ENCODE measurements at places on chromosomes 4 and X.

- no peak for DNase-seq
Observed at GRCh38 chr4:34845926-34846325, 1398.4 kb downstream of the ARAP2 start.

DNA sequence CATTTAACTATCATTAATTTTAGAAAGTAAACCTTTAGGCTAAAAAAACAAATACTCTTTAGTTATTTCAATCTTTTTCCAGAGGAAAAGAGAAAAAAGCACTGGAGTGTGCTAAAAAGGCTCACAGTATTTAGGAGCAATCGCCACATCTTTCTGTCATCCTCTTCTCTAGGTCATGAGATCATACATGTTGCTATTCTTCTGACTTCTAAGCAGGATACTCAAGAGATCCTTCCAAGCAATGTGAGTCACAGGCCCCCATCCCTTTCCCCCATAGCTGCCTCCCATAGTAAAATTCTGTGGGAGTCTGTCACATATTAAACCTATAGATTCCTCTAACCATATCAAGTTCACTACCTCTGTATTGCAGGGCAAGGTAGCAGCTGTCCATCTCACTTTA, 7.7 kb downstream of the EDNRA start:
- no peak for DNase-seq

GRCh38 chrX:38206542-38206941, 14.1 kb downstream of the SRPX start:
- DNase-seq, result no peak

GRCh38 chrX:107272431-107272921, 66.1 kb downstream of the DNAAF6 start:
- no peak for DNase-seq

GRCh38 chrX:118347131-118347530, 1.2 kb downstream of the WDR44 start:
- no peak for DNase-seq

- no peak for DNase-seq
Observed at GRCh38 chr4:163748449-163748848, 254.0 kb downstream of the TMA16 start.

DNA sequence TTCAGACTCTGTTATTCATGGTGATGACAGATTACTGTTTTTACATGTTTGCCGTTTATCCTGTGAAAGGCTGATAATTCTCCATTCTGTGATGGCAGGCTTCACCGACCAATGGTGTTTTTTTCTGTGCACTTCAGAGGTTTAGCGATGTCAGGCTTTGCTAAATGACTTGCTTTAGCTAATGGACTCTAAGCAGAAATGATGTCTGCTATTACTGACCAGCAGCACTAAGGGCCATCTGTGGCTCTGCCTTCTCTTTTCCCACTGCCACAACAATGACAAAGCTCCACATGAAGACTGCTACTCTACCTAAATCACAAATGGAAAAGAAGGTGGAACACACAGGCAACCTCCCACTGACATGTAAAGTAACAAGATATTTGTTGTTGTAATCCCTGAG, 68.4 kb upstream of the ALB start:
- no peak for DNase-seq

DNA sequence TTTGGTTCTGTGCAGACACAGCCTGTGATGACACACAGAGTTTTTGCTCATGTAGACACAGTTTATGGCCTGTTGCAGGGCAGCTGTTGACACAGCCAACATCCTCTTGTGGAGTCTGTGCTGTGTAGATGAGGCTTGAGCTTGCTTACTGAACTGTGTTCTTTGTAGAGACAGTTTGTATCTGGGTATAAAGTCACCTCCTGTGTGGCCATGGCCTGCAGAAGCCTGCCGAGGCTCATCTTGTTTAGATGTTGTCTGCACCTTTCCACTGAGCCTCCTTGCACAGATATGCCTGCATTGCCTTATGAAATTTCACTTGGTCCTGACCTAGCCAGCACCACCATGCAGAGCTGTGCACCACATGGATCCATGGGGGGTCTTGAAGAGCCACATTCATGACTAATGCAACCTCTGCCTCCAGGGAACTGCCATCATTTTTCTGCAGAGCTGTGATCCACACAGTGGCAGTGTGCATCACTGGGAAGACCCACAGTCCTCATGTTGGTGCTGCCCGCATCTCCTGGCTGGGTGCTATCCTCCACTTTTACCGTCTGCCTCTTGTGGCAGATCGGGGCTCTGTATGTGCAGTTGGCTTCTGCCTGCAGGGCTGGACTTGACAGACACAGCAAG, 198.0 kb upstream of the MAMLD1 start:
- no peak for DNase-seq

- peak; percentile 85 for DNase-seq
Observed at GRCh38 chr4:76199664-76200211, 13.9 kb downstream of the SCARB2 start.

GRCh38 chr4:11455201-11455835, 26.6 kb upstream of the HS3ST1 start:
- DNase-seq, result no peak

DNA sequence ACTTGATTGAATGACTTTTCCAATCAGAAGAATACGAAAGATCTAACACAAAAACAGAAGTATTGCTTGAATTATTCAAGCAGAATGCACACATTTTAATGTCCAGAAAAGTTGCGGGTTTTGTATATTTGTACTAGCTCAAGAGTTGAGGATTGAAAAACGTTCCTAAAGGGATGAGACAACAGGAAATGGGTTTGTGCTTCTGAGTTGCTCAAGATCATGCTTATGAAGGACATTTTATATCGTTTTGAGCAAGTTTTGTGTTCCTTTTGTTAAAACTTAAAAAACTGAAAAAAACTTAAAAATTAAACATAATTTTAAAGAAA, 353 bp upstream of the SMIM10 start:
- DNase-seq, result no peak

GRCh38 chrX:113399506-113400192, 559.0 kb upstream of the AMOT start:
- DNase-seq, result no peak

GRCh38 chr4:48796191-48796926, 16.3 kb upstream of the FRYL start:
- DNase-seq, result no peak

DNA sequence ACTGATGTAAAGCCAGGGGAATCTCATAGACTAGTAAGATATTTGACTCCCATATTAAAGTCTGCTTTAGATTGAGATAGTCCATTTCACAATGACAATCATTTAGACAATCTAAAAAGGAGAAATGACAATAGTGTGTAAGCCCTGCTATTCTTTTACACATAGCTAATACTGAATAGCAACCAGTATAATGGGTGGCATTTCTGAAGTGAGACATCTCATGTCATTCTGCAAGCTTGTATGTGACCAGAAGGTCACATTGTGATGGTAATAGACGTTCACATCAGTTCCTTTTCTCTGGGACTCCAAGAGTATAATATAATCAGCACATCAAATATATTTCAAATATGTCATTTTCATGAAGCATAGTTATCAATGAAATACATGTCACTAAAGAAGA, 440.2 kb downstream of the GALNTL6 start:
- no peak for DNase-seq

DNA sequence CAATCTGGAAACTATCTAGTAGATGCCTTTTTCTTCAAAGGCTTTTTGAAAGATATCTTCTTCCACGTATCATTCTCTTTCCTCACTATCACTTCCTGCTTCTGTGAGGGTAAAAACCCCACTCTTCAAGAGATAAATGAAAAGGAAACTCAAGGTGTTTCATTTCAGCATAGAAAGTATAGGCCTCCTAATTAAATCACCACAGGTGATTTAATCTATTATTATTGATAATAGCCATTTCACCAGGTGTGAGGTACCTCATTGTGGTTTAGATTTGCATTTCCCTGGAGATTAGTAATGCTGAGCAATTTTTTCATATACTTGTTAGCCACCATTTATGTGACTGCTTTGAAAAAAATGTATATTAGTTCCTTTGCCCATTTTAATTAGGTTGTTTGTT, 92.0 kb upstream of the EMCN start:
- no peak for DNase-seq

- no peak for DNase-seq
Observed at GRCh38 chr4:153159728-153160221, 44.5 kb upstream of the TRIM2 start.

- DNase-seq, result no peak
Observed at GRCh38 chrX:68252664-68253063, 180.6 kb downstream of the OPHN1 start.

DNA sequence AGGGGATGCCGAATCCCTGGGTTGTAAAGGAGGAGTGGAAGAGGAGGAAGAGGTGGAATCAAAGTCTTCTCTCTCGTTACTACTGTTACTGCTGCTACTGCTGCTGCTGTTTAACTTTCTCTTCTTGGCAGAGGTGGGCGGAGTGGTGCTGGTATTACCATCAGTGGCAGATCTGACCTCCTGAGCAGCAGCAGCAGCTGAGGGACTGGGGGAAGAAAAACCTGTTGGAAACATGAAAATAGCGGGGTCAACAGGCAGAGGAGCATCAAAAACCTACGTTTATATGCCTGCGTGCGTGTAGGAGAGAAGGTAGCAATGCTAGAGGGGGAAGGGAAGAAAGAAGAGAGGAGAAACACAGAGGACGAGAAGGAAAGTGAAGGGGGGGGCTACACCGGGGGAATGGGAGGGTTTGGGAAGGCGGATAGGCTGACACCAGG, 339 bp downstream of the CUL4B start:
- no peak for DNase-seq

DNA sequence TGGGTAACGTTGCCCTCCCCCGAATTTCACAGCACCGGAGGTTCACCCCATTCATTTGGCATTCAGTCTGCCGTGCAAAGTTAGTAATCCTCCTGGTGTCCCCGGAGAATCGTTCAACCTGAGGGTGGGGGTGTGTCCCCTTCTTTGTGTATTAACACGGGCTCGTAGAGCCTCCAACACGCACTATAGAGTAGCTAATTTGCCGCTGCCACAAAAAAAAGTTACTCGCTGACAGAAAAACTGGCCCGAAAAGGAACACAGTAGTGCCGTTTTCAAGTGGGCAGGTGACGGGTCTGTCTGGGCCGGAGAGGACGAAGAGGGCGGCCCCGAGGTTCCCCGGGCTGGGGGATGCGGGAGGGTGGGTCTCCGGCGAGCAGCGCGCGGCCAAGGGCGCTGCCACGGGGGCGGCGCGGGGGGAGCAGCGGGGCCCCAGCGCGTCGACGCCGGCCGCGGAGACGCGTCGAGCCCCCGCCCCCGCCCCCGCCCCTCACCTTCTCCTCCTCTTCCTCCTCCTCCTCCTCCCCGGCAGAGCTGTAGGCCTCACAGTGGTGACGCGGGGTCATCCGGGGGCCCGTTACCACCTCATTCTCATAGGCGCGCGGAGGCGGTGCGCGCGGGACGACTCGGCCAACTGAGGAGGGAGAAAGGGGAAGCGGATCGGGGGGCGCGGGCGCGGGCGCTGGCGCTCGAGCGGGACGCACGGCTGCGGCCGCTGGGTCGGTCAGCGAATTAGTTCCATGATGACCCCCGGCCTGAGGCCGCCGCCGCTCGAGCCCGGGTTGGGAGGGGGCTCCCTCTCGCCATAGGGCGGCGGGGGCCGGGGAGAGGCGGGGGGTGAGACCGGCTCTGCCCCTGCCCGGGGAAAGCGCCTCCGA, 571 bp downstream of the CCNI start:
- DNase-seq, result peak; percentile 65

DNA sequence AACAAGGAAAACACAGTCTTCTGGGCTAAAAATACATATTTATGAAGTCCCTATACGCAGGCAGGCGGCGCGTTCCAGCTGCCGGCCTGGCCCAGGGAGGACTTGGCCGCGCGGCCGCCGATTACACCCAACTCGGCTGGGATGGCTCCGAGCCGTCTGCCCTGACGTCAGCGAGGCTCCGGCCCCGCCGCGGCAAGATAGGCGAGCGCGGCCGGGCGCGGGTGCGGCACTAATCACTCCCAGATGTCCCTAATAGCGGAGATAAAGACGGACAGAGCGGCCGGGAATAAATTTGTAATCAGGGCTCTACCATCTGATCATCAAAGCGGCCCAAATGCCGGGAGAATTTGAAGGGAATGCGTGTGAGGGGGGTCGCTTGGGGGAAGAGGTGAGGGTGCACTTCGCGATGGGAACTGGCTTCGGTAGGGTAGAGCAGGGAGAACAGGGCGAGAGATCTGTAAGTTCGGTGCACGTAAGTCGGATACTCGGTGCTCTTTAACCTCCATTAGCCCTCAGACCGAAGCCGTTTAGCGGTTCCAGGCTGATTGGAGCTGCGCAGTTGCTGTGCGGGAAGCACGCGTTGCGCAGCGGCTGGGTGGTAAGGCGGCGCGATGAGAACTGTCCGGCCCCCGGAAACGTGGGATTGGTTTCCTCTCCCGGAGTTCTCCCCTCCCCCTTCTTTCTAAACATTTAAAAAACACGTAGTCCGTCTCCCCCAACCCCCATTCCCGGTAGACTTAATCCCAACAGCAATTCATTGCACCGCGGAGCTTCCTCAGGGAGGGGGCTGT, 7.7 kb downstream of the HAND2 start:
- no peak for DNase-seq

DNA sequence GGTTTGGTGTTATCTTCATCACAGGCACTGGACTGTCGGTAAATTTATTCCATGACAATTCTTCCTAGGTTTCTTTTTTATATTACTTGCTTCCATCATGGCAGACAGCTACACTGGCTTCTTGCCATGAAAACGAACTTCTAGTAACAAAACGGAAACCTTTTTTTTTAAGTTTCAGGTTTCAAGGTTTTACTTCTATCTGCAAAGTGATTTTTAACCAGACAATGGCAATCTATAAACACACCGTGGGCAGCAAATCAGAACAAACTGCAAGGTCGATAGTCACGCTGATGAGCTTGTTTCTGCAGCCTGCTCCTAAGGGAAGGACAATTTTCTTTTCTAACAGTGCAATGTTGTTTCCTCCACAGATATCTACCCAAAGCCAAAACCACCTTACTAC, 29.9 kb downstream of the XG start:
- DNase-seq, result no peak

DNA sequence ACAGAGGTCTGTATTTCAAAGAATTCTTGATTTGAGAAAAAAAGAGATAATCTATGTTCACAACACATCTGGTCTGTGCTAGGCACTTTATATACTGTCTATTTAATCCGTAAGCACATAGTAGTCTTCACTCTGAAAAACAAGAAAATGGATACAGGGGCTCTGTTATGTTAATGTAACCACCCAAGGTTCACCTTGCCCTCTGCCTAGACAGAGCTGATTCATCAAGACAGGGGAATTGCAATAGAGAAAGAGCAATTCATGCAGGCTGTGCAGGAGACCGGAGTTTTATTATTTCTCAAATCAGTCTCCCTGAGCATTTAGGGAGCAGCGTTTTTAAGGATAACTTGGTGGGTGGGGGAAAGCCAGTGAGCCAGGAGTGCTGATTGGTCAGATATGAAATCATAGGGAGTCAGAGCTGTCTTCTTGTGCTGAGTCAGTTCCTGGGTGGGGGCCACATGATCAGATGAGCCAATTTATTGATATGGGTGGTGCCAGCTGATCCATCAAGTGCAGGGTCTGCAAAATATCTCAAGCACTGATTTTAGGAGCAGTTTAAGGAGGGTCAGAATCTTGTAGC, 92.9 kb upstream of the TNIP3 start:
- DNase-seq, result no peak

GRCh38 chr4:87046121-87046551, 111.3 kb downstream of the AFF1 start:
- no peak for DNase-seq

GRCh38 chr4:150145946-150146340, 67.7 kb downstream of the DCLK2 start:
- DNase-seq, result no peak
